Left hindlimb (tissue), 1 donor: ENCODE measurements at places on chromosomes 13 and 19.
A peak's percentile ranks its signal among the peaks of the same experiment; 100 is the strongest.

DNA sequence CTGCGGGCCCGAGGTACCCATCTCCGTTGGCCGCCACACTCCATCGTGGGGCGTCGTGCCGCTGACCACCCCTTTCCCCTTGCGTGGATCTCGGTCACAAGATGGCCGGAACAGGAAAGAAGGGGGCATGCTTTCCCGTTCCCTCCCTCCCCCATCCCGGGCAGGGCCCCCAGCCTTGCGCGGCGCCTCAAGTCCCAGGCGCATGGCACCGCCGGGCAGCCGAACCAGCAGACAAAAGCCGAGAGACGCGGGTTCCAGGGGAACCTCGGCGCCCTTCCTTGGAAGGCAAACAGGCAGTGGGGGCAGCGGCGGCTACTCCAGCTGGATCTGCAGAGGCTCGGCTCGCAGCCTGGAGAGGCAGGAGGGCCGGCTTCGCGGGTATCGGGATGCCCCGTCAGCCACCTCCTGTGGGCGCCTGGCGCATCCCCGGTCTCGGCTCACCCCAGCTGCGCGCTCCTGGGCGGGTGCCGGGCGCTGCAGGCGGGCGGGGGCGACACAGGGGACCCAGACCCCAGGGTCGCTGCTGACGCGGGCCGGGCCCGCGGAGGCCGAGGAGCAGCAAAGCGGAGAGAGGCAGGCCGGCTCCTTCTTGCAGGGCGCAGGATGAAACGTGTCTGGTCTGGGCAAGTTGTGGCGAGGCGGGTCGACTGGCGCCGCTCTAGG is 439 bp downstream of the DZIP1 start:
- peak; percentile 76 for DNase-seq

DNA sequence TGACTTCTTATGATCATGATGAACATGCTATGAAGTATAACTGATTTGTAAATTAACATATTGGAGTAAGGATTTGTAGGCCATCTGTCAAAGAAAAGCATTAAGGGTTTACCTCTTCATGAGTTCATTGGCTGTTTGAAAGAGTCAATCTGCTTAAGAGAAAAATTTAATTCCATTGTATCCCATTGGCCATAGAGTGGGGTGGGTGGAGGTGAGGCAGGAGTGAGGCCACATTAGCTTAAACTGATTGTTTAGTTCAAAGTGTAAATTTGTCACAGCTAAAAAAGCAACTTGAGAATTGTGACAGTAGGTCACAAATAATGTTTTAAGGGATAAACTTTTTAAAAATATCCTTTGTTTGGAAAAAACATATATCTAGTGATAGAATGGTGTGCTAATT is 11.4 kb downstream of the GPR180 start:
- DNase-seq, result no peak

- no peak for DNase-seq
These were observed 50.5 kb downstream of the SLITRK1 start for GRCh38 chr13:83831796-83832195.

- DNase-seq, result no peak
These were observed 114.9 kb downstream of the PCCA start for GRCh38 chr13:100203696-100204367.

DNA sequence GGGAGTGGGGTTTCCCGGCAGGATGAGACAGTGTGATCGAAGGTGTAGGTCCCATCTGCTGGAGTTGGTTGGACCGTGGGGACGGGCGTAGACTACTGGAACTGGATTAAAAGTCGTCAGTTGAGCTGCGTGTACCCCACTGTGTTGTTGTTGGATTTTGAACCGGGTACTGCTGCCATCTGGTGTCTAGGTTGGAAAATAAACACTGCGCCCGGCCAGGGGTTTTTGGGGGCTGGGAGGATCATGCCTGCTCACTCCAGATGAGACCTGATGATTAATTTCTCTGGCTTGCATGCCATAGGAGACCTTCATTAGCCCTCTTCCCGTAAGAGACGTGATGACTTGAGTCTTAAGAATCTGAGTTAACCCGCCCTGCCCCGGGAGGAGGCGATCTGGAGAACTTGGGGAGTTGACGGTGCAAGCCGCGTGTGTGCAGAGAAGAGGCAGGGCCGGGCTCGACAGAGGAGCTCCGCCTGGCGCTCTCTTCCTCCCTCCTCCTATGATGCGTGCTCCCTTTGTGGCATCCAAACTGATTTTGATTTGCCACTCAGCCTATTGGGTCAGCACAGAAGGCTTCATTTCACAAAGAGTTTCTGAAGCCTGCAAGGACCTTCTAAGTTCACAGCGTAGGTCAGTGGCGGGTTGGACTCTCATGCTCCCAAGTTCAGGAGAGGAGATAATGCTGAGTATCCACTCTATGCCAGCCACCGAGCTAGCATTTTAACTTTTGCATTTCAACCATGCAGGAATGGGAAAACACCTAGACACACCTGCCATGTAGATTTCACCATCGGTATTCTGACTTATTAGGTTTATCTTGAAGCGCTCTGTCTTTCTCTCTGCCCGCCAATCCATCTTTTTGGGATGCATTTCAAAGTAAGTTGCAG is 2.7 kb downstream of the UHRF1 start:
- peak; percentile 79 for DNase-seq

GRCh38 chr13:73945382-73945781 is 188.8 kb downstream of the KLF12 start:
- no peak for DNase-seq

- DNase-seq, result peak; percentile 56
These were observed 709 bp downstream of the N4BP2L1 start for GRCh38 chr13:32426990-32427851.

DNA sequence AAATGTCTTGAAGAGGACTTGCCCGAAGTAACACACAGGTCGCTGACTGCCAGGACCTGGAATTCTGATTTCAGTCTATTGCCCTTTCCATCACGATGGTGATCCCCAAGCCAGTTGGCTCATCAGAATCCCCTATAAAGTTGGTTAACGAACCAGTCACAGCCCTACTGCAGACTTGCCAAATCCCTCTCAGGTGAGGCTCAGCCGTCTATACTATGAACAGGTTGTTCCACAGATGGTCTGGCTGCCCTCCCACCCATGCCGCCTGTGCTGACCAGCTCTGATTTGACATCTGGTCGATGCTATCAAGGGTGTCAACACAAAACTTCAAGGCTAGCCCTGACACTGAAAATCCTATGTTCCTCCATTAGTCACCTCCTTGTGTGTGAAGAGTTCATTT is 90.0 kb downstream of the RNASEH2B start:
- no peak for DNase-seq

DNA sequence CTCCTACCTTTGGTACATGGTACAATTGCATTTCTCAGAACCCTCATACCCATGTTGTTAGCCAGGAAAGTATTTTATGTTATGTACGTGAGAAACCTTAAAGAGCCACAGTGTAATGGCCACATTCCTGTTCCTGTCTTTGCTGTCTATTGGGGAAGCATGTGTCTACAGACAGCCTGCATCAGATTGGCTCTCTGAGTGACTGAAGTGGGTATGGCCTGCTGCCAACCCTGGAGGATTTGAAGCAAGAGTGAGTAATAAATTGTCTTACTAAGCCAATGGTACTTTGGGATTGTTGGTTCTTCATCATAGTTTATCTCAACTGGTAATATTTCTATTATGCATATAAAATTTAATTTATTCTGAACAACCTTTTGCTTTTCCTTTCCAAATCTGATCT is 574.1 kb downstream of the LMO7 start:
- no peak for DNase-seq

GRCh38 chr13:48165063-48165462 is 67.9 kb upstream of the ITM2B start:
- DNase-seq, result no peak

DNA sequence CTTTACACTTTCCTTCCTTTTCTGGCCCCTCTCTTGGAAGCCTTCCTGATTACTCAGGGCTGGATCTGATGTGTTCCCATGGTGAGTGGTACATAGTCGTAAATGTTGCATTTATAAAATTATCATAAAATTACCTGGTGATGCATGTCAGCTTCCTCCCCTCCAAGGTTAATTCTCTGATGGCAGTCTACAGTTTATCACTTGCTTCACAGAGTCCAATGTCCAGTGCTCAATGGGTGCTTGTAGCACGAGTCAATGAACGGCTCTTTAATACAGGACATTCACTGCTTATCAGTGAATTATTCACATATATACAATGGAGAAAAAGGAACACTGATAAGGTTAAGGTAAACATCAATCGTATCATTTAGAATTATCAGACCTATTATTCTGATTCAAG is 27.0 kb upstream of the OXGR1 start:
- DNase-seq, result no peak

DNA sequence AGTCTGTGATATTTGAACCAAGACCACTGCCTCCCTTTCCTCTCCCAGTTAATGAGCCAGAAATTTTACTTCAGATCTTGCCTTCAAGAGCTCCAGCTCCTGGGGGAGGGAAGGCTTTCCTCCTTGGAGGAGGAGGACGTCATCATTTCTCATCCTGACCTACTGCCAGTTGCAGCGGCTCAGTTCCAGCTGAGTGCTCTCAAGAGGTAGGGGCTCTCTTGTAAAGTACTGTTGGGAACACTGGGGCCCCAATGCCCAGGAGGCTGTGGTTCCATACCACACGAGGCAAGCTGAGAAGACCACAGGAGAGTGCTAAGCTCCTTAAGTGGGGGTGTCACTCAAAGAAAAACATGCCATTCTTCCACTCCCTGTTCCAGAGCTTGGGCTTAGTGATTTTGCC is 36.2 kb downstream of the METTL21C start:
- DNase-seq, result no peak

- DNase-seq, result no peak
These were observed 17.0 kb downstream of the F10 start for GRCh38 chr13:113139577-113139976.

- DNase-seq, result peak; percentile 52
These were observed 568 bp downstream of the POLR2I start for GRCh38 chr19:36113894-36114720.

DNA sequence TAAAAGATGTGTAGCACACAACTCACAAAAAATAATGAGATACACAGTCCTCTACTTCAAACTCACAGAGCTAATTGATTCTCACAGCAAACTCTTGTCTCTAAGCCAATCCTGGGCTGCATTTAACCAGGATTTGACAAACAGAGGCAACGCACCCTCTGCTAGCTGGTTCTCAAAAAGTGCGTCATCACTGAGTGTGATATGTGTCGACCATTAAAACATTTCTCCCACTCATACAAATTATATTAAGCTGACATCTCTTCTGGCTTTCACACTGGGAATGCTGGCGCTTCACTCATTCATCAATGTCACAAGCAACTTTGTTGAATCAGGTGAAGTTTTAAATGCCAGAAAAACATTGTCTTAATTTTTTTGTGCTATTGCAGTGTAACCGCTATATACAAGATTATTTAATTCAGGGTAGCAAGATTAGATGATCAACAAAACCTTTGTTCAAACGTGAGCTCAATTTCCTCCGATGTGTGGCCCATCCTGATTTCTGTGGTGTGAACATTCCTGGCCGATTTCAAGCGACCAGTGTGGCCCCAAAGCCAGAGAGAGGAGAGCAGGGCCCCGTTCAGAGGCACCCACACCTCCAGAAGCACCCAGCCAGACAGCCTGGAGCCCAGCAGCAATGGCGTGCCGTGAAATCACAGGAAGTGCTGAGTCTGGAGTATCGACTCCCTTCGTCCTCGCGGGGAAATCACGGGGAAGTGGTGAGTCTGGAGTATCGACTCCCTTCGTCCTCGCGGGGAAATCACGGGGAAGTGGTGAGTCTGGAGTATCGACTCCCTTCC is 49.4 kb downstream of the RASA3 start:
- DNase-seq, result no peak

GRCh38 chr19:14577885-14578427 is 4.9 kb upstream of the CLEC17A start:
- DNase-seq, result no peak

- peak; percentile 88 for DNase-seq
These were observed at the start of gene R3HDM4 for GRCh38 chr19:913080-913748. TSS of gene R3HDM4 (minus strand) at chr19:913219. CDS start at chr19:913157, 62 bp downstream.

- DNase-seq, result no peak
These were observed 5.3 kb upstream of the RNF6 start for GRCh38 chr13:26227166-26227971.

DNA sequence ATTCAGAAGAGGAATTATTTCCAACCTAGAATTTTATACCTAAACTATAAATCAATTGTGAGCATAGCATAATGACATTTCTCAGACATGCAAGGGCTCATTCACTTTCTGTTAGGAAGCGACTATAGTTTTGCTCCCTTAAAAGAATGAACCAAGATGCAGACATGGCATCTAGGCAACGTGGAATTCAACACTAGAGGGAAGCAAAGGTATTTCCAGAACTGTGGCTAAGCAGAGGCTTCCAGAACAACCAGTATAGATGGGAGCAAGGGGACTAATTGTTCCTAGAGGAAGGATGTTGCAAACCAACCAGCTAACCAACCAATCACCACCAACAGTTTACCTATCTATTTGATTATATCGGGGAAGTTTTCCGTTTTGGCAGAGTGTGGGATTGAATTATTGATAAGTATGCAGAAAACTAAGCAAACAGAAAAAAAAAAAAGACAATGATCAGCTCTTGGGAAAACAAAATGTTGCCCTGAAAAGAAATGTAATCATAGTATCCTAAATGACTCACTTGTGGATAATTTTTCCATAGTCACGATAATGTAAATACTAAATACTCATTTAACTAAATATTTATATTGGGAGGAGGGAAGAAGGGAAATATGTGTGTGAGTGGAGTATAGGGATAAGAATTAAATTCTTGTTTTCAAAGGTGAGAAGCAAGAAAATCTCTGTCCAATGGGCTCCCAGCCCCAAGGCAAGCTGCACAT is 21.1 kb downstream of the ARL11 start:
- no peak for DNase-seq

GRCh38 chr13:96000069-96000468 is 53.1 kb downstream of the UGGT2 start:
- no peak for DNase-seq

DNA sequence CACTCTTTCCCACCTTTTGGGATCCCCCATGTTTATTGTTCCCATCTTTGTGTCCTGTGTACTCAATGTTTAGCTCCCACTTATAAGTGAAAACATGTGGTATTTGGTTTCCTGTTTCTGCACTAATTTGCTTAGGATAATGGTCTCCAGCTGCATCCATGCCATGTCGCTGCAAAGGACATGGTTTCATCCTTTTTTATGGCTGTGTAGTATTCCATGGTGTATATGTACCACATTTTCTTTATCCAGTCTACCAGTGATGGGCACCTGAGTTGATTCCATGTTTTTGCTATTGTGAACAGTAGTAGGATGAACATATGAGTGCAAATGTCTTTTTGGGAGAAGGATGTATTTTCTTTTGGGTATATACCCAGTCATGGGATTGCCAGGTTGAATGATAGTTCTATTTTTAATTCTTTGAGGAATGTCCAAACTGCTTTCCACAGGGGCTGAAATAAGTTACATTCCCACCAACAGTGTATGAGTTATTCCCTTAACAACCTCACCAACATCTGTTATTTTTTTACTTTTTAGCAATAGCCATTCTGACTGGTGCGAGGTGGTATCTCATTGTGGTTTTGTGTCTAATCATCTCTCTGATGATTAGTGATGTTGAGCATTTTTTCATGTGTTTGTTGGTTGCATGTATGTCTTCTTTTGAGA is 55.7 kb upstream of the MEDAG start:
- DNase-seq, result no peak

GRCh38 chr19:40210889-40211288 is 7.3 kb downstream of the TTC9B start:
- no peak for DNase-seq

GRCh38 chr13:26867451-26868091 is 107.0 kb upstream of the GPR12 start:
- peak; percentile 49 for DNase-seq

- DNase-seq, result no peak
These were observed 31.9 kb downstream of the GPALPP1 start for GRCh38 chr13:45021250-45021649.

- DNase-seq, result no peak
These were observed 322.9 kb downstream of the GPC6 start for GRCh38 chr13:93549326-93550005.
